ENCODE measurements at places on chromosomes 3 and 15.

- DNase-seq, result no peak
Observed at GRCh38 chr3:135834465-135834864, 131.1 kb upstream of the PPP2R3A start.

- DNase-seq, result no peak
Observed at GRCh38 chr15:40428185-40428584, 12.6 kb upstream of the BAHD1 start.

DNA sequence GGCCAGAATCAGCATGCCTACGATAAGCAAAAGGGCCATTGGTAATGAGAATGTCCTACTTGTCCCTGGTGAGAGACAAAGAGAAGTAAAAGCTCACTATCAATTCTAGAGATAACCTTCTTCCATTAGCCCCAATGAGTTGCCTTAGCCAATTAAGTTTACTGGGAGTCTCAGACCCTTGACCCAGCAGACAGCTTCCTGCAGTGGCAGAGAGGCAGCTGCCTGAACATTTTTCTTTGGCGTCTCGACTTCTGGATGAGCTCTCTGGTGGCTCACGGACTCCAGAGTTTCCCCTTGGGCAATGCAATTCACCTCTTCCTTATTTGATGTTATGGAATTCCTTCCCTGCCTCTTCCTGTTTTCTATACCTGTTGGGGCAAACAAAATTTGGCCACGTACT is 1034.4 kb downstream of the NAALADL2 start:
- DNase-seq, result no peak

DNA sequence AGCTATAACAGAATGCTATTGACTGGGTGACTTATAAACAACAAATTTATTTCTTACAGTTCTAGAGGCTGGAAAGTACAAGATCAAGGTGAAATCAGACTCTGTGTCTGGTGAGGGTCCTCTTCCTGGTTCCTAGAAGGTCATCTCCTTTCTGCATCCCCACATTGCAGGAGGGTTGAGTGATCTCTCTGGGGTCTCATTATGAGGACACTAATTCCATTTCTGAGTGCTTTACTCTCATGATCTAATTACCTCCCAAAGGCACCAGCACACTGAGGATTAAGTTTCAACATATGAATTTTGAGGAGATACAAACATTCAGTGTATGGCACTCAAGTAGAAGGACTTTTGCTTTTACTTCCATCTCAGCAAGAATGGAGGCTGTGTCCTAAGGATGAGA is 534.1 kb upstream of the KCNMB2 start:
- no peak for DNase-seq

DNA sequence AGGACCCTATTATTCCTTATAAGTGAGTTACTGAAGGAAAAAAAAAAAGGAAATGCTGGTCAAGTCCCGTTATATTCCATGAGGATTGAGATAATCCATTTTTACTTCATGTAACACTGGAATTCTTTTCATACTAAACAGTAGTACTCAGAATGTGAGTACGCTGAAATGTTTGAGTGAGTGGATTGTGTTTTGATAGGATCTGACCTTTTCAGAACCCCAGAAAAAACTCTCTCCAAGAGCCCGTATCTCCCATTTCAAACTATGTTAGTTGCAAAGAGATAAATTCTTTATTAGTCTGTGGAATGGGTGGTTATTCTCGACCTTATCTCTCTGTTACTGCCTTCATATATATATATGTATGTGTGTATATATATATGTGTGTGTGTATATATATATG is 2.5 kb upstream of the LPP start:
- no peak for DNase-seq

GRCh38 chr3:42831321-42831713 is 22.1 kb downstream of the ACKR2 start:
- peak; percentile 71 for DNase-seq

- DNase-seq, result peak; percentile 58
Observed at GRCh38 chr3:149494022-149494758, 19.7 kb downstream of the TM4SF4 start.

- DNase-seq, result no peak
Observed at GRCh38 chr3:172700256-172700655, 10.6 kb downstream of the NCEH1 start.

GRCh38 chr3:170761103-170761502 is 108.9 kb downstream of the RPL22L1 start:
- DNase-seq, result no peak

GRCh38 chr3:139909811-139910210 is 25.2 kb upstream of the CLSTN2 start:
- DNase-seq, result no peak

DNA sequence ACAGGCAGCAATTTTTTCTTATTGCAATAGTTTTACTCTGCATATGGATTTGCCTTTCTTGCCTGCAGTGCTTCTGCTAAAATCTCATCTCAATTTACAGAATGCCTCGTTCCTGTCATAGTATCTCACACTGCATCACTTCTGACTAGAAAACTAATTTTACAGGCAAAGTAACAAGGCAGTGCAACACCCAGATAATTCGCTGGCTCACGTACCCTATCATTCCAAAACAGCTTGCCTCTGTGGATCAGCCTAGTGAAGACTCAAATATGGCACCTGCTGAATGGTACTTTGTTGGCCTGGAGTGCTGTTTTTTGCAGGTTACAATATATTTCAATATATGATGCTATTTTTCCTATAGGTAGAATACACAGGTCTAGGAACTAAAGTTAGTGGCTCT is 5.3 kb downstream of the EIF5A2 start:
- DNase-seq, result no peak

- DNase-seq, result no peak
Observed at GRCh38 chr15:34821831-34822230, 26.5 kb upstream of the ACTC1 start.

All from activated naive CD4-positive, alpha-beta T cell treated with anti-CD3 and anti-CD28 coated beads, Interleukin-2, amount 50 U/mL, for 72 hours (primary cell).